Activated T-helper 2 cell treated with anti-CD3 and anti-CD28 coated beads, Interferon-gamma antibody, Interleukin-2, Interleukin-4, amounts not matched to agents 10 μg/mL and 5 μg/mL and 100 μg/mL, durations not matched to agents 14 hours and 24 hours and 36 hours (primary cell): ENCODE measurements at places on chromosomes 4 and X. TPM values are rescaled to one million over a fixed set of nuclear protein-coding genes. Genes with fewer than 3 reads are reported as not detected.

SYNPO2 gene
- total RNA-seq = 0.09 TPM in 2 replicates

TMEM33 gene
- 76.7 and 84.0 TPM in 2 replicates for total RNA-seq

KDM6A gene
- total RNA-seq = 21.8 and 30.7 TPM in 2 replicates

NPY1R gene
- not detected in 2 replicates for total RNA-seq

IL1RAPL1 gene
- total RNA-seq = not detected in 2 replicates

CASP6 gene
- total RNA-seq = 26.7 and 31.8 TPM in 2 replicates

XAGE3 gene
- not detected in 2 replicates for total RNA-seq

DCX gene
- total RNA-seq = not detected in 2 replicates
